ENCODE measurements at places on chromosomes 5 and 9. TPM values are rescaled to one million over a fixed set of nuclear protein-coding genes. Genes with fewer than 3 reads are reported as not detected.

- no peak for DNase-seq
These were observed 973.6 kb upstream of the WWC1 start for GRCh38 chr5:167317884-167318283.

DNA sequence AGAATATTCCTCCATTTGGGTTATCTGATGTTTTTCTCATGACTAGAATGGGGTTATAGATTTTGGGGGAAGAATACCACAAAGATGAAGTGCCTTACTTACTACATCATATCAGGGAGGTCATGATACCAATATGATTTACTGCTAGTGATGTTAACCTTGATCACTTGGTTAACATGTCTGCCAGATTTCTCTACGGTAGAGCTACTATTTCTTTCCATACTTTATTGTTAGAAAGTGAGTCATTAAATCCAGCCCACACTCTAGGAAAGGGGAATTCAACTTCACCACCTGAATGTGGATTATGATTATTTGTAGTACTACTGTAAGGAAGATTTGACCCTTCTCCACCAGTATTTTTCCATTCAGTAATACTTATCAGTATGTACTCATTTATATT, 64.7 kb downstream of the UBE2R2 start:
- DNase-seq = no peak

- DNase-seq = no peak
These were observed 78.5 kb upstream of the PIP5K1B start for GRCh38 chr9:68626526-68626925.

DNA sequence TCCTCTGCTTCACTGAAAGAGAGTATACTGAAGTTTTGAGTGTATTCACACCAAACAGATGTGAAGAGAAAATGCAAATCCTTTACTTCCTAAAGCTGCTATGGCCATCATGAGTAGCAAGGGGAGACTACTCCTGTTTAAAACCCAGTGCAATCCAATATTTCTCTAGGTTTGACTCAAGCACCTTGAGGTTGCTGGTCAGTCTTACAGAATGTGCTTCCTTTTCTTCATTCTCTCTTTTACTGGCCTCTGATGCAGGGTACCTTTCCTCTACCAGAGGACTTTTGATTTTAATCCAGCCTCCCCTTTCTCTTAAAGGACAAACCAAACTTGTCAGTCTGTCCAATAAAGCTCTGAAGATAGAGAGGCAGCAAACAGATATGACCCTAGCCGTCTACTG, 98.1 kb upstream of the TLE4 start:
- DNase-seq = no peak

DNA sequence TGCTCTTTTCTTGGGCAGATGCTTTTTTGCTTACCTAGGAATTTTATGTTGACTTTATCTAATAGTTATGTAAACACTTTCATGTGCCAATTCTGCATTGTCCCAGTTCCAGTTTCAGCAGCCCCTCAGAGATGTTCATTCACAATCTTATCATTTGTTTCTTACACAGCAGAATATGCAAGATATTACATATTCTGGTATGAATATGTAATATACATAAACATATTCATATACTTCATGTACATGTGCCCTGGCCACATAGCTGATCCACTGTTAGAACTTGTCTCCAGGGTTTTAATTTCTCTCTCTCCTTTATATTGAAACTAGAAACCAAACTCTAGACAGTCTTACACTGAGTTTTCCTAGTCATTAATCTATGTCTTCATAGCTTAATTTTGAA, 90.2 kb upstream of the PARP8 start:
- DNase-seq = no peak

The SERINC5 gene
- total RNA-seq = 89.9 TPM

The PRELID2 gene
- total RNA-seq = 28.2 TPM

The CNTFR gene
- total RNA-seq = 9.4 TPM

The TLE1 gene
- total RNA-seq = 74.0 TPM

The GADD45G gene
- 6.2 TPM for total RNA-seq

The SPINK9 gene
- total RNA-seq = not detected

All from ureter (tissue), 1 donor.